ENCODE measurements at places on chromosomes 7 and 10.

- DNase-seq: peak; percentile 34
Observed at GRCh38 chr10:62244785-62245467, 23.7 kb downstream of the RTKN2 start.

DNA sequence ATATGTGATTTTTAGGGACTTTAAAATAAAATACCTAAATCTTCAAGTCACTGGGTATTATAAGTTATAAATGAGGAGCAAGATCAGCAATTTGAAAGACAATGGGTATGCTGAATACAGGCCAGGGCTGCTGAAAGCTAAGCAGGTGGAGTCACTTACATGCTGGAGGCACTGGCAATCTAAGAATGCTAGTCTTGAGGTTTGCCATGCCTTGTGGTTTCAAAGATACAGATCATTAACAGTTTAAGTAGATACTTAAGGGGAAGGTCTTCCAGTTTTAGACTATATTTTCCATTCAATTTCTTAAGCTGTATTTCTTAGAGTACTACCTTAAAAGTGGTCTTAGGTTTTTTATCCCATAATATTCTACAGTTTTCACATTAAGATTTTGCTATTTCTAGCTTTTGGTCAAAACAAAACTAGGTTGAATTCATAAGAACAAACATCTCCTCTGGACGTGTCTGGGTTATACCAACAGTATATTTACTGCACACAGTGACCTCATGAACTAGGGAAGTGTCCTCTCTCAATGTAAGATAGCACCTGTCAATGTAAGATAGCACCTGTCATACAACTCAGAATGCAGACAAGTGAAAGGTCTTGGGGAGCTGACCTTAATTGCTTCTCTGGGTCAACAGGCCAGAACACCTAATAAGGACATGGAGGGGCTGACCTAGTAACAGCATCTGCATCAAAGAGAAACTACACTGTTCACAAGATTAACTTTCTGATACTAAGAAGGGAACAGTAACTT lies 2.0 kb downstream of the SRI start:
- DNase-seq: no peak

DNA sequence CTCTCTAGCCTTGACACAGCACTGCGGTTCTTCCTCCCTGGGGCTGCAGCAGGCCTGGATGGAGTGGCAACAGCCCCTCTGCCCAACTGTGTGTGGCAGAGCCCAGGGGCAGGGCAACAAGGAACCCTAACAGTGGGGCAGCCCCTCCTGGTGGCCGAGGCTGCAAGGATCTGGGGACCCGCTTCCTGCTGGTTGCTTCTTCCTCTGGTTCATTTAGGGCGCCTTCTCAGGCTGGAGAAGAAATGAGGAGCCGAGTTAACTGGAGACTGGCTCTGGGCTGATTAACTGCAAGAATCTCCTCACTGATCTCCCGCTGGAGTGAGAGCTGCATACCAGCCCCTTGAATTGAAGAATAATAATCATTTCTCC lies 80.1 kb upstream of the EMX2 start:
- DNase-seq: no peak

DNA sequence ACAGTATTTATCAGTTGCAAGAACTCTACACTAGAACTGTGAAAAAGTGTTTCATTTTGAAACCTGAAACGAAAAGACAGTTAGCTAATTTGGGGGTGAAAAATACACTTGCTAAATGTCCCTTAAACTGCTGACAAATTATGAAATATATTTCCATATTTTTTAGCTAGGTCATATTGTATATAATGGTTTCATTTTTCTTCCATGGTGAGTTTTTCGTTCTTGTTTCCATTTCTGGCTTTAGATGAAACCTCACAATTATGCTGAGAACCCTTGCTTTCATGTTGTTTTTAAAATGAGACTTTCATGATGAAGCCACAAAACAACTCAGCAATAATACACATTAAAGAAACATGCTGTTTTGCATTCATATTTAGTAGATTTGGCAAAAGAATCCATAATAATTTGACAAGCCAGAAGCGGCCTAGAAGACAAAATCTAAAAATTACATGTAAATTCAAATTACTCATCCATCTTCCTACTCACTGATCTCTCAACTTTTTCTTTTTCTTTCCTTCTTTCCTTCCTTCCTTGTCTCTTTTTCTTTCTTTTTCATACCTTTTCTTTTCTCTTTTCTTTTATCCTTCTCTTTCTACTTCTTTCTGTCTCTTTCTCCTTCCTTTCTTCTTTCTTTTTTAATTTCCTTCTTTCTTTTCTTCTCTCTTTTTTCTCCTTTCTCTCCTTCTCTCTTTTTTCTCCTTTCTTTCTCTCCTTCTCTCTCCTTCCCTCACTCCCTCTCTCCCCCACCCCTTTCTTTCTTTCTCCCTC lies 46.5 kb upstream of the ITGB8 start:
- DNase-seq: no peak

GRCh38 chr10:98063740-98064027 lies 33.3 kb upstream of the CRTAC1 start:
- DNase-seq: no peak

DNA sequence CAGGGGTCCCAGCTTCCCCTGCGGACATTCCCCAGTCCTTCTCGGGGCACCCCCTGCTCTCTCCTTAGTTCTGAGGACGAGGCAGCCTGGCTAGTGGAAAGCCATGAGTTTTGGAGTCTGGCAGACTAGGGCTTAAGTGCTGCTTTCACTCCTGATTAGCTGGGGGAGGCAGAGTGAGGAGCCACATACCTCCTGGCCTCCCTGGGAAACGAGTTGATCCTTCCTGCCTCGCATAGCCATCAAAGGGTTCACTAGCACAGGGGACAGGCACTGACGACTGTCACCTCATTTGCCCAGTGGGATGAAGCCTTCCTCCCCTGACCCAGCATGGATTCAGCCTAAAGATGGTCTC lies 402.5 kb downstream of the RPS24 start:
- DNase-seq: no peak

DNA sequence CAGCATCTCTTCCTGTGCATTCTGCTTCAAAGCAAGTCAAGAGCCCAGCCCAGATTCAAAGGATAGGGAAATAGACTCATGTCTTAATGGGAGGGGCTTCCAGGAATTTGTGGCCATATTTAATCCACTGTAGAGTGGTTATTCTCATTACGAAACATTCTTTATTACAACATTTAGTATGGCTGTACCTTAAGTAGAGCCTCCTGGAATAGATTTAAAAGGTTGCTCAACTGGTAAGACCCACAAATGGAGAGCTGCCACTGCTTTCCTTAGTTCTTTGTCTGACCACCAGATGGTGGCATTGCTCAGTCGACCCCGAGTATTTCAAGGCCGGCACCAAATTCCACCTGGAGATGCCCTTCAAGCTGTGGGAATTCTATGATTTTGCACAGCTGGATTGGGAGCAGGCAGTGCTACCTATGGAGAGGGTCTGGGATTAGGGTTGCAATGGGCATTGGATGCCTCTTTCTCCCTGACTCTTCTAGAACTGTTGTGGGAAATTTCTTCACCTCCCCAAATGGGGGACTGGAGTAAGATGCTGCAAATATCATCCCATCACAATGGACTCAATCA lies 102.2 kb downstream of the RBM20 start:
- peak; percentile 55 for DNase-seq

- no peak for DNase-seq
Observed at GRCh38 chr7:51299391-51300133, 17.0 kb downstream of the COBL start.

DNA sequence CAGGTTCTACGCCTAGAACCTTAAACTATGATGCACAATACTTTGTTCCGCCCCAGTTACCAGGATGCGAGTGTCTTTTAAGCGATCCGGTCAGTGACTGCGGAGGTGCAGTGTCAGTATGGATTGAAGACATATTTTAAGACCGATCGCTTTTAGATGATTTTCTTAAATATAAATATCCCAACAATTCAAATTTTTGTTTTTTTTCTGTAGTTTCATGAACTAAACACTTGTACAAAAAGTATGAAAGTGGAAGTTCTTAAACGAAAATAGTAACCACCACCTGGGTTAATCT lies 835 bp downstream of the COMMD3 start:
- no peak for DNase-seq

- no peak for DNase-seq
Observed at GRCh38 chr7:99235925-99236324, 28.0 kb upstream of the KPNA7 start.

- DNase-seq: no peak
Observed at GRCh38 chr7:92652536-92652935, 62.3 kb upstream of the FAM133B start.

GRCh38 chr7:128879939-128880746 lies 17.5 kb downstream of the ATP6V1F start:
- no peak for DNase-seq

GRCh38 chr7:44145969-44146911 lies 5.1 kb upstream of the MYL7 start:
- DNase-seq: peak; percentile 65

GRCh38 chr10:125768219-125768855 lies 7.3 kb downstream of the MMP21 start:
- DNase-seq: no peak

Measured in activated naive CD8-positive, alpha-beta T cell treated with anti-CD3 and anti-CD28 coated beads, Interleukin-2, amount 50 U/mL, for 24 hours (primary cell).